ENCODE measurements at places on chromosomes 6 and 20.

DNA sequence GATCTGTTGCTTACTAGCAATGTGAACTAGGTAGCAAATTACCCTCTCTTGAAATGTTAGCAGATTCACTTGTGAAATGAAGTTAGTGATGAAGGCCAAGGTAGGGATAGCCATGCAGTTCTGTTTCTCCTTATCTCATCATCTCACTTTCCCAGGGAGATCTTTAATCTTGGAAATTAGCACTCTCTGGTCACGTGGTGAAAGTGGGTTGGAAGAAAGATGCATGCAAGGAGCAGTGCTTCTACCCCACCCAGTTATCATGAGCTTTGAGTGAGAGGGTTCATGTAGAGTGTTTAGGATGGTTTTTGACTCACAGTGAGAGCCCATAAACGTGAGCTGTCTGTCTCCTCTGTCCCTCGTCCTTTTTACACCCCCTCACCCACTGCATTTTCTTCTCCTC lies 346.3 kb downstream of the QKI start:
- no peaks in the 10 kb centered on the region for H3K36me3 ChIP-seq
- no peak overlapping the region for H3K27ac ChIP-seq
- DNase-seq, result no peak
- H3K4me1 ChIP-seq, result no peaks in the 10 kb centered on the region

- no peaks in the 10 kb centered on the region for H3K36me3 ChIP-seq
- H3K27ac ChIP-seq, result no peak overlapping the region
- H3K27me3 ChIP-seq, result no peaks in the 10 kb centered on the region
- no peaks in the 10 kb centered on the region for H3K4me1 ChIP-seq
- DNase-seq, result no peak
These were observed 56.3 kb upstream of the EYA4 start for GRCh38 chr6:133184798-133185372.

GRCh38 chr6:110357298-110357663 lies 868 bp downstream of the METTL24 start:
- no peak for DNase-seq
- peaks cover 5% of the 10 kb centered on the region for H3K27me3 ChIP-seq
- no peaks in the 10 kb centered on the region for H3K36me3 ChIP-seq

DNA sequence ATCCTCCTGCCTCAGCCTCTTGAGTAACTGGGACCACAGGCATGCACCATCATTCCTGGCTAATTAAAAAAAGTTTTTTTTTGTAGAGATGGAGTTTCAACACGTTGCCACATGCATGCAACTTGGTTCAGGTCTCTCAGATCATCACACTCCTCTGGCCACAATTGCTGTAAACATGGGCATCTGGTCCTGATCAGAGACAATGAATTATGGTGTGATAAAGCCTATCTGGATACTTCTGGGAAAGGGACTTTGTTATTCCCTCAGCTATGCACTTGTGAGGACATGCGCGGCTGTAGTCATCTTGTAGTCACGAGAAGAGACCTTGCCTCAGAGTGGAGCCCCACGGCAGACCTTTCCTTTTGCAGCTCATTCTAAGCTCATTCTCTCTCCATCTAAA lies 210.9 kb upstream of the ZFP64 start:
- H3K4me1 ChIP-seq, result peaks cover 74% of the 10 kb centered on the region
- H3K36me3 ChIP-seq, result no peaks in the 10 kb centered on the region
- H3K27ac ChIP-seq, result no peak overlapping the region
- no peaks in the 10 kb centered on the region for H3K27me3 ChIP-seq
- H3K4me3 ChIP-seq, result peak overlapping the region; percentile 4
- DNase-seq, result no peak

GRCh38 chr20:62922451-62922921 lies 3.8 kb downstream of the DIDO1 start:
- peak overlapping the region; percentile 14 for H3K27ac ChIP-seq
- no peak overlapping the region for H3K4me3 ChIP-seq

DNA sequence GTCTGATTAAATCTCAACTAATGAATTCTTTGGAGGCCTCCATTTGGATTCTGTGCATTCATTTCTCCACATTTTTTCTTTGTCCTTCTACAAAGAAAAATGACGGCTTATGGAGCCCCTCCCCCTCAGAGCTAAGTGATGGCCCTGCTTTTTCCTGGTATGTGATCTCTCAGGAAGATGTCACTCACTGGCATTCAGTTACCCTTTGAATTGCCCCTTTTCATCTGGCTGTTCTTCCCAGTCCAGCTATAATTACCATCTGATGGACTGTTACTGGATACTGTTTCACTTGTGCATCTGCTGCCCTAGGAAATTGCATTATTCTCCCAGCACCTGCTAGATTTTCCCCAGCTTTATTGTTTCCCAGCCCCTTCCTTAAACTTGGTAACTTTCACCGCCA lies 151.9 kb downstream of the CFAP61 start:
- H3K4me1 ChIP-seq, result no peaks in the 10 kb centered on the region
- H3K36me3 ChIP-seq, result no peaks in the 10 kb centered on the region
- DNase-seq, result no peak
- H3K27me3 ChIP-seq, result no peaks in the 10 kb centered on the region

GRCh38 chr6:101281266-101281665 lies 112.2 kb upstream of the GRIK2 start:
- no peak overlapping the region for H3K4me3 ChIP-seq
- no peaks in the 10 kb centered on the region for H3K27me3 ChIP-seq
- no peak for DNase-seq
- no peak overlapping the region for H3K27ac ChIP-seq
- no peaks in the 10 kb centered on the region for H3K4me1 ChIP-seq

DNA sequence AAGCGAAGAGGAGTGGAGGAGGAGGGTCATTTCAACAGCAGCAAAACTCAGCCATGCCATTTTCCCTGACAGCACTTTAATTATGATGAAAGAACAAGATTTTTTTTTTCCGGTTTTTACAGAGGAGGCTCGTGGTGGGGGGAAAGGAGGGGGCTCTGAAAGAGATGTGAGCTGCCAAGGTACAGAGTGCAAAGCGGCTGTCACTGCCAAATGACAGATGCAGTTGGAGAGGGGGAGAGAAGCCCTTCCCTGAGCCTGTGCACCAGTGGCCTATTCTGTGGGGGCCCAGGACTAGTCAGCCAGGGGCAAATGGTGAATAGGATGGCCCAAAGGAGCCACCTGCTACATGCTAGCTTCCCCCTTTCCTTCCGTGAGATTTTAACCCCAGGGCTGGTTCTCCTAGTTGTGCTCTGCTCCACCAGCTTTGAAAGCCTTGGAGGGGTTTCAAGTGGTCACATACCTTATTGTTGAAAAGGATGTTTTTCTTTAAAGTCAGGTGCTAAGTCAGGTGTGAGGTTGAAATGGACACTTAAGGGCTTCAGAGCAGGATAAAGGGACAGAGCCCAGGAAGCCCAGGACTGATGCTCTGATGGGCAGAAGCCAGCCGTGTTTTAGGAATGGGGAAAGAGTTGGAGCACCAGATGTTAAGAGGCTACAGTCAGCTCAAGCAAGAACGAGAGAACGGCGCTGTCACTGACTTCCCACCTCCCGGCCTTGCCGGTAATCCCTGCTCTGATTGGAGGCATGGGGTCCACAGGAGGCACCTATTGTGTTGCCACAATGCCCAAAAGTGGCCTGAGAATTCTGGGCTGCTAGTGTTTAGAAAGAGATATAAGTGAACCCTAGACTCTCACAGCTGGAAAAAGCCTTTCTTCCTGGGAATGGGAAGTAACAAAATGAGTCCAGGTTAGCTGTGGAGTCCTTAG lies 24.8 kb downstream of the GNAS start:
- H3K36me3 ChIP-seq, result no peaks in the 10 kb centered on the region
- H3K4me3 ChIP-seq, result no peak overlapping the region
- no peak overlapping the region for H3K27ac ChIP-seq
- peaks cover 10% of the 10 kb centered on the region for H3K4me1 ChIP-seq
- H3K27me3 ChIP-seq, result no peaks in the 10 kb centered on the region
- no peak for DNase-seq

DNA sequence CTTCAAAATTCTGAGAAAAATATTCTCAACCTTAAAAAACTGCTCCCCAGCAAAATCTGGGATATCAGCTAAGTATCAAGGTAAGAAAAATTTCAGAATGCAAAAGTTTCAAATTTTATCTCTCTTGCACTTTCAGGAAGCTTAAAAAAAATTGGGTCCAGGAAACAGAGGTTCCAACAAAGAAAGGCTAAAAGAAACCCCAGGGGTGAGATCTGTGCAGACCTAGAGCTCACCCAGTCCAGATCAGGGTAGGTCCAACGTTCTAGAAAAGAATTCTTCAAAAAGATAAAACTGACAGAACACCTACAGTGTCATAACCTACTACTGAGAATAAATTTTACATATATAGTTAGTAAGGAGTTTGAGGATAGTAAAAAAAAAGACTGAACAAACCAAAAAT lies 23.5 kb downstream of the ILRUN start:
- H3K4me3 ChIP-seq, result peak overlapping the region; percentile 38
- no peaks in the 10 kb centered on the region for H3K36me3 ChIP-seq
- DNase-seq, result no peak
- H3K27ac ChIP-seq, result peak overlapping the region; percentile 58

DNA sequence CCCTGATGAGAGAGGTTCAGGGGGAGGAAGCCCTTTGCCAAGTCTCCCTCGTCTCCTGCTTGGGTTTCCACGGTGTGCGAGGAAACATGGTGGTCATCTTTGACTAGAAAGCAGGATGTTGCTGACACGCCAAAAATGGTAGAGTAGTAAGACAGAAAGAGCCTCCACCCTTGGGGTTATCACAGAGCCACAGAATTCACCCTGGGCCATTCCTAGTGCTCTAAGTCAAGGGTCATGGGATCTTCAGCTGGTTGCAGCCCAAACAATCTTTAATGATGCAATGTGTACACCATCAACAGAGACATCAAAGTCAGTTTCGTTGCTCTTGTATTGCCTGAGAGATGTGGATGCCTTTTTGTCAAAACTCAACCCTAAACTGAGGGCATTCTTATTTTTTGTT lies 201.9 kb downstream of the LY86 start:
- no peaks in the 10 kb centered on the region for H3K27me3 ChIP-seq
- no peak overlapping the region for H3K27ac ChIP-seq
- H3K36me3 ChIP-seq, result no peaks in the 10 kb centered on the region
- no peak for DNase-seq
- no peak overlapping the region for H3K4me3 ChIP-seq
- no peaks in the 10 kb centered on the region for H3K4me1 ChIP-seq
